ENCODE measurements at places on chromosomes 12 and 14.

DNA sequence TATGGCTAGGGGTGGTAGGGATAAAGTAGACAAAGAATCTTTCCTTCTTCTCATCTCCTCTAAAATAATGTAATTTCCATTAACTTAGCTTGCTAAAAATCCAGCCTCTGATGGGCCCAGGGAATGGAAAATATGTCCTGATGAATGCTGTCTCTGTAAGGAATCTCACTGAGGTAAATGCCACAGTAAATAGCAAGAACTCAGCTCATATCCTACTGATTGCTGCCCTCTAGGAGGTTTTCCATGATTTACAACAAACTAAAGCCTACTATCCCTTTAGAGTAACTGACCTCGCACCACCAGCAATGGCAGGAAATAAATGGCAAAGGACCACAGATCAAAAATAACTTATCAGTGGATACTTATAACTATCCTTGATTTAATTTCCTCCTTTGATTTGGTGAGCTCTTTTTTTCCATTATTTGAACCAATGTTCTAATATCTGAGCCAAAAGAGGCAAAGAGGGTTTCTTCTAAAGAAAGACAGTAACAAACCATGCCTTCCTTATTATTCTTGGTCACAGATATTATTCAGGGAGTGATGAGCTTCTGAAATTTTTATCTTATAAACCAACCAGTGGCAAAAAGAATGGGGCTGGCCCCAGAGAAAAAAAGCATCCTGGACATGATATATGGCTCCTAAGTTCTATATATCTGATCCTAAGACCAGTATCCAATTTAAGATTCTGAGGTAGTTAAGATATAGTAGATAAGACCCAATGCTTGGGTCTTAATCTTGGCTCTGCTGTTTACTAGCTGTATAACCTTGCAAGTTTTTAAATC lies 43.8 kb downstream of the SENP1 start:
- H3K4me3 ChIP-seq: no peak overlapping the region
- H3K36me3 ChIP-seq: peaks cover 74% of the 10 kb centered on the region
- H3K27ac ChIP-seq: no peak overlapping the region
- H3K4me1 ChIP-seq: peaks cover 6% of the 10 kb centered on the region
- no peak for DNase-seq

GRCh38 chr12:68036642-68037041 lies 47.4 kb downstream of the IFNG-AS1 start:
- H3K27ac ChIP-seq: no peak overlapping the region
- no peak overlapping the region for H3K4me3 ChIP-seq
- DNase-seq: no peak
- peaks cover 11% of the 10 kb centered on the region for H3K4me1 ChIP-seq
- peaks cover 4% of the 10 kb centered on the region for H3K27me3 ChIP-seq

- no peak for DNase-seq
- no peak overlapping the region for H3K4me3 ChIP-seq
- H3K4me1 ChIP-seq: peaks cover 27% of the 10 kb centered on the region
- H3K36me3 ChIP-seq: no peaks in the 10 kb centered on the region
Observed at GRCh38 chr12:56836317-56836716, 73.2 kb downstream of the HSD17B6 start.

DNA sequence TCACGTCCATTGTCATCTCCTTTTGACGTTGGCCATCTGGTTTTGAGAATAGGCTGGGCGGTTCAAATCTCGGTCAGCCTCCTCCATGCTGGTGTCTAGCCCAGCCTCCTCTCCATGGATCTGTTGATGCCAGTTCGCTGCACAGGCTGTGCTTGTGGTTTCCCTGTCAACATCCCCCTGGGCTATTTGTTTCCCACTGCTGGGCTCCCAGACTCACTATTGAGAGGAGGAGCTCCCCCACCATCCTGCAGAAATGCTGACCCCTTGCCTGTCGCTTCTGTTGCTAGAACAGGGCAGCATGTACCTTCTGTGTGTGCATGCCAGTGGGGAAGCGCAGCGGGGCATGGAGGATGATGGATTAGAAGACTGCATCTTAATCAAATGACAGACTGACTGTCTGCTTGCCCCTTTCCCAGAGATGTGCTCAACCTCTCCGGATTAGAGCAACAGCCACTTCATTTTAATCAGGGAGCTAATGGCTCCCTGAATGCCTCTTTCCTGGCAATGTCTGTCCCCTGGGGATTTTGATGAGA lies 170.5 kb downstream of the TSPAN9 start:
- no peak for DNase-seq
- peaks cover 17% of the 10 kb centered on the region for H3K36me3 ChIP-seq
- H3K27me3 ChIP-seq: peaks cover 13% of the 10 kb centered on the region
- H3K4me1 ChIP-seq: peaks cover 41% of the 10 kb centered on the region
- no peak overlapping the region for H3K27ac ChIP-seq

DNA sequence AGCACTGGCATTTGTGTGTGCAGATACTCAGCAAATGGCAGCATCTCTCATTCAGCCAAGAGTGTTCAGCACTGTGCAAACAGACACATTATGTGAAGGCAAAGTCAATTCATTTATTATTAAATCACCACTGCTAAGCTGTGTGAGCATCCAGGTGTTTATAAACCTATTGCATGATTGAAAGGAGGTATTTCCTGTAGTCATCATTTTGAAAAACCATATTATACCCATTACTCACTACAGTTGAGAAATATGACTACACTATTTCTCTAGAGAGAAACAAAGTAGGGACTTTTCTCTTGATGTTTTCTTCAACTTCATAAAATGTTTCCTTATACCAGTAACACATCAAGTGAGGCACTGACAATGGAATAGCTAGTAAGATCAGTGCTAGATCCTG lies 13.7 kb downstream of the SPX start:
- H3K27me3 ChIP-seq: peaks cover 12% of the 10 kb centered on the region
- H3K36me3 ChIP-seq: no peaks in the 10 kb centered on the region
- no peaks in the 10 kb centered on the region for H3K4me1 ChIP-seq
- DNase-seq: no peak
- no peak overlapping the region for H3K4me3 ChIP-seq

DNA sequence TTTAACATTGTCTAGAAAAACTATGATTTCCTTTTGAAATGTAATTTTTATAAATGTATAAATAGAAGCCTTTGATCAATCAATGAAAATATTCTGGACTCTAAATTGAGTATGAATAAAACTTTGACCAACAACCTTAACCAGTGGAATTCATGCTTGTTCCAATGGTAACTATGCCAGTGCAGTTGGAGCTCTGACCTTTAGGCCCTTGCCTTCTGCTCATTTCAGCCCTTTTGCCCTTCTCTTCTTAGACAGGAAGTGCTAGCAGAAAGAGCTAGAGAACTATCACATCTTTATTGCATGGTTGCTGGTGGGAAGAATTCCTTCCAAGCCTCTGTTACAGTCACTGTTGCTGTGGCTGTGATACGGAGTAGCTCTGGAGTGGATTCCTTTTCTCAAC lies 39.7 kb downstream of the TTC8 start:
- DNase-seq: no peak
- H3K4me1 ChIP-seq: peaks cover 14% of the 10 kb centered on the region
- H3K27ac ChIP-seq: peak overlapping the region; percentile 42

DNA sequence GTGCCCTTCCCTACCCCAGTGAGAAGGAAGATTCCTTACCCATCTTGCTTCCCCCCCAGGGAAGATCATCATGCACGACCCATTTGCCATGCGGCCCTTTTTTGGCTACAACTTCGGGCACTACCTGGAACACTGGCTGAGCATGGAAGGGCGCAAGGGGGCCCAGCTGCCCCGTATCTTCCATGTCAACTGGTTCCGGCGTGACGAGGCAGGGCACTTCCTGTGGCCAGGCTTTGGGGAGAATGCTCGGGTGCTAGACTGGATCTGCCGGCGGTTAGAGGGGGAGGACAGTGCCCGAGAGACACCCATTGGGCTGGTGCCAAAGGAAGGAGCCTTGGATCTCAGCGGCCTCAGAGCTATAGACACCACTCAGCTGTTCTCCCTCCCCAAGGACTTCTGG lies 9.3 kb downstream of the PCK2 start:
- DNase-seq: no peak
- H3K36me3 ChIP-seq: peaks cover 32% of the 10 kb centered on the region
- H3K4me1 ChIP-seq: peaks cover 6% of the 10 kb centered on the region
- no peak overlapping the region for H3K4me3 ChIP-seq
- H3K27ac ChIP-seq: peak overlapping the region; percentile 86

DNA sequence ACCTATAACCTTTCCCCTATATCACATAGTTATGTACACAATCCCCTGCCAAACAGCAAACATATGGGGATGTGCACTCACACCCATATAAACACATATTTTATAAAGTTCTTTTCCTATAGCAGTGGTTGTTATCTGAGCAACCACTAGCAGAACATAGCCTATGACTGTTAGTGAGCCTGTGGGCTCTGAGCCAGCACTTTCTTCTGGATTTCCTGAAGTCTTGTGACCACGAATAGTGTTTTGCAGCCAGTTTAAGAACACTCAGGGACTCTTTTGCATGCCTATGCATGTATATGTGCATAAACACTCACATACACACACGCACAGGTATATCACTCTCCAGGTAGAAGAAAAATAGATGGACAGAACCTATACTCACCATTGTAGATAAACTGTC lies 17.1 kb downstream of the TESPA1 start:
- H3K4me3 ChIP-seq: no peak overlapping the region
- no peak for DNase-seq
- H3K36me3 ChIP-seq: no peaks in the 10 kb centered on the region
- peaks cover 58% of the 10 kb centered on the region for H3K4me1 ChIP-seq

- peaks cover 42% of the 10 kb centered on the region for H3K36me3 ChIP-seq
- H3K4me1 ChIP-seq: peaks cover 10% of the 10 kb centered on the region
- no peaks in the 10 kb centered on the region for H3K27me3 ChIP-seq
- DNase-seq: no peak
- H3K4me3 ChIP-seq: no peak overlapping the region
Observed at GRCh38 chr12:11839091-11839641, 189.7 kb downstream of the ETV6 start.

- no peak overlapping the region for H3K27ac ChIP-seq
- no peak for DNase-seq
- no peaks in the 10 kb centered on the region for H3K27me3 ChIP-seq
- peaks cover 12% of the 10 kb centered on the region for H3K4me1 ChIP-seq
- peaks cover 49% of the 10 kb centered on the region for H3K36me3 ChIP-seq
Observed at GRCh38 chr12:6998715-6999451, 19.4 kb downstream of the LPCAT3 start.

Measured in nephron progenitor cell (in vitro differentiated cells).